ENCODE measurements at places on chromosomes 3 and 15.

GRCh38 chr15:42502477-42502876, 7.0 kb downstream of the SNAP23 start:
- DNase-seq, result no peak

DNA sequence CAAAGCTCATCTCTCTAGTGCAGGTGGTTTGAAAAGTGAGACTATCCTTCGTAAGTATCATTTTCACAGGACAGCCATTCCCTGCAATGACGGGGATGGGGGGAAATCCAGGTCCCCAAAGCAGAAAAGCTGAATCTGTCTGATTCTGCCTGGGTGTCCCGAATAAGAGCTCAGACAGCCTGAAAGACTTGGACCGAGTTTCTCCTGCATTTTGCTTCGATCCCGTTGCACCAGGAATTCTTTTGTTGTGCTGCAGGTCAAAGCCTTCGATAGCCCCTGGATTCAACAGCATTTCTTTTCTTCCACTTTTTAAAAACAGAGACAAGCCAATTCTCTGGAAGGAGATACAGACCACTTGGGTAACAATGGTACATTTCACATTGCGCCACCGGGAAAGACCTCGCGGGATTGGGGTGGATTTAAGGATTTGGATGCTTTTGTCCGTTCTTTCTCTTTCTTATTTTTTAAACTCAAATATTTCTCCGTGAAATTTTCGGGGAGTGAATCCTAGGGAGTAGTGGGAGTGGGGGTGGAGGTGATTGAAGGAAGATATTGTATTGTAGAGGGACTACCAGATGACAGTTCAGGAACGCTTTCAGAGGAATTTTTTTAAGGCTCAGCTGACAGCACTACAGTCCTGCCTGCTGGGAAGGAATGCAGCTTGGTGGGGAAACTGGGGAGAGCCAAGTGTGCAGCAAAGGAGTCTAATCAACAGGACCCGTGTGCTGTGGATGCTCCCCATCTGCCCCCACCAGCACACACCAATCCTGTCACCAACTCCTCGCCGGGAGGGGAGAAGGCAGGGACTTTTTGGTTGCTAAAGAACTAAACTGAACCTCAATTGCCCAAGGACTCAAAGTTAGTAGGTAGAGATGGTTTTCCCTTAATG, 2.6 kb downstream of the SLITRK3 start:
- DNase-seq, result no peak

GRCh38 chr3:180417241-180417640, 184.7 kb upstream of the TTC14 start:
- DNase-seq, result no peak

DNA sequence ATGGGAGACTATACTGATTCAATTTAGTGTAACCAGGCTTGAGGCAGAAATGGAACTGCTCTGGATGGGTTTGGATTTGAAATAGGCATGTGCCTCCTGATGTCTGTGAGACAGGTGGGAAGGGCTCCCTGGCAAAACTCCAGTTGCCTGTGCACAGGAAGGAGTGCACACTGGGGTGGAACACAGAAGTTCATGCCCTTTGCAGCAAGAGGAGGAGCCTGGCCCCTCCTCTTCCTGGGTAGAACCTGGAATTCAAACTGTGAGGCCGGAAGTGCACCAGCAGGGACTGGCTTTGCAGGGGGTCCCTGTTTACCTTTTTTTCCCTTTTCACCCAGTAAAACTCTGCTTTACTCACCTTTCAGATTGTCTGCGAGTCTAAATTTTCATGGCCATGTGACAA, 99.9 kb downstream of the GMPS start:
- DNase-seq, result no peak

DNA sequence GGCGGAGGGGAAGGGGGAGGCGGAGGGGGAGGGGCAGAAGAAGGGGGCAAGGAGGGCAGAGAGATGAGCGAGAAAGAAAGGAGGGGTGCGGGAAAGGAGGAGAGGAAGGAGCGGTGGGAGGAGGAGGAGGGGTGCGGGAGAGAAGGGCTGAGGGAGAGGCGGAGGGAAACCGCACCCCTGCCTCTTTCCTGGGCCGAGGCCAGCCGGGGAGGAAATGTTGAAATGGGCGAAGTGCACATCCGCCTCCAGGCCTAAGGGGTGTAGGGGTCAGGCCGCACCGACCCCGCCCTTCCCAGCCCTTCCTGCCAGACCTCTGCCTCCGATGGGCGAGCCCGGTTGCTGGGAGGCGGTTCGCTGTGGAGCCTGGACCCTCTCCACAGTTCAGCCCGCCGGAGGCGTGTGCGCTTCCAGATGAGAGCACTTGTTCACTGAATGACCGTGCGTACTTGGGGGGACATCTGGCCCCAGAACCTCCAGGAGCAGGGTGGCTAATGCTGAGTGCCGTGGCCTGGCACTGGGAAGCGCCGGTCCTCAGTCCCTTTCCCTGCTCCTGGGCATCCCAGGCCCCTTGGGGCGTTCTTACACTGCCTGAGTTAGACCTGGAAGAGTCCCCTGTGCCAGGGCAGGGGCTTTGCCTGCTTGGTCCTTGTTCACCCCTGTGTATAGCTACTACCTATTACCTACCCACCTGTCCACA, 110.3 kb upstream of the KLF13 start:
- peak; percentile 95 for DNase-seq

- no peak for DNase-seq
Observed at GRCh38 chr3:42970976-42971772, 7.9 kb upstream of the GASK1A start.
